ENCODE measurements at places on chromosomes 6 and 20.

DNA sequence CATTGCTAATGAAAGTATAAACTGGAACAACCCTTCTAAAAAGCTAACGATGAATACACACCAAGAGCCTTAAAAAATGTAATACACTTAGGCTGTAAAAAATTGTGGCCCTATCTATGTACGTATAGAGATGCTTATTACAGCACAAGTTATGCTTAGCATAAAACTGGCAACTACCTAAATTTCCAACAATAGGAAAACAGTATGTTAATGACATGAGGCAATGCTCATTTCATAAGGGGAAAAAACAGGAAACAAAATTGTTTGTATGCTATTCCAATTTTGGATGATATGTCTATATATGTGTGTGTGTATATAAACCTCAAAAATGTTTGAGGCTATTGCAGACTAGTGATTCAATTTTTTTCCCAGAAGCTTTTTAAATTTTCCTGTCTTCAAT lies 82.5 kb downstream of the DTNBP1 start:
- no peak for DNase-seq

GRCh38 chr6:158040051-158040803 lies 58.6 kb downstream of the SYNJ2 start:
- no peak for DNase-seq

DNA sequence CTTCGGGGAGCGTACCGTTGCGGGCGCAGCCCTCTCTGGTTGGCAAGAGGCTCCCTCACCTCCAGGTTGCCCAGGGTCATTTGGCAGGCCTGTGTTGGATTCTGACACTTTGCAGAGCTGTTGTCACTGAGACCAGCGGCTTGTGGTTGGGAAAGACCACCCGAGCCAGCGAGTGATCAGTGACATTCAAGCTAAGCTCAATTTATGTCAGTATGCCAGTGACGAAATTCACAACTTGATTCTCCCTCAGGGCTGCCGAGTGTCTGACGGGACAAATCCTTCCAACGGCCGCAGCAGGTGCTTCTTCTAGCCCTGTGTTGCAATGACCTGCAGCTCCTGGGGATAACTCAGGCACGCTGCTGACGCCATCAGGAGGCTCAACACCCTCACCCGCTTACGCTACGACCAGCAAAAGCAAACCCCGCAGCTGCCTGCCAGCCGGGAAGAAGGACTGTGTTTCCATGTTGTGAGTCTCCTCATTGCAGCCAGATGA lies 16.9 kb upstream of the SLC22A2 start:
- DNase-seq: no peak

- DNase-seq: no peak
Measured at GRCh38 chr6:8170245-8170644, 67.9 kb upstream of the EEF1E1 start.

- DNase-seq: no peak
Measured at GRCh38 chr20:644692-645317, 8.2 kb downstream of the SRXN1 start.

- DNase-seq: no peak
Measured at GRCh38 chr20:12211361-12211760, 293.7 kb downstream of the BTBD3 start.

- DNase-seq: peak; percentile 73
Measured at GRCh38 chr6:36985808-36986703, at the start of gene MTCH1. TSS of gene MTCH1 (minus strand) at chr6:36986196. CDS start at chr6:36986173, 23 bp downstream.

DNA sequence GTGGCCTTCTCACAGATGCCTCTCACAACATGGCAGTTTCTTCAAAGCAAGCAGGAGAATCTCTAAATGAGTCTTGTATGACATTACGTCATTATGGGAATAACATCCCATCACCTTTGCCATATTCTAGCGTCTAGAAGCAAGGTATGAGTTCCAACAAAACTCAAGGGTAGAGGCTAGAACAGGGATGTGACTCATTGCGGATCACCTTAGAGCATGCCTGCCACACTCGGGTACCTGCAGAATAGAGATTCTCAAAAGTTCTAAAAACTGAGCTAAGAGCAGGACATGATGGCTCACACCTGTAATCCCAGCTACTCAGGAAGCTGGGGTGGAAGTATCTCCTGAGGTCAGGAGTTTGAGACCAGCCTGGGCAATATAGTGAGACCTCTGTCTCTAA lies 182.8 kb downstream of the SLC16A10 start:
- DNase-seq: no peak

- DNase-seq: no peak
Measured at GRCh38 chr6:73800997-73801396, 105.0 kb downstream of the CD109 start.

DNA sequence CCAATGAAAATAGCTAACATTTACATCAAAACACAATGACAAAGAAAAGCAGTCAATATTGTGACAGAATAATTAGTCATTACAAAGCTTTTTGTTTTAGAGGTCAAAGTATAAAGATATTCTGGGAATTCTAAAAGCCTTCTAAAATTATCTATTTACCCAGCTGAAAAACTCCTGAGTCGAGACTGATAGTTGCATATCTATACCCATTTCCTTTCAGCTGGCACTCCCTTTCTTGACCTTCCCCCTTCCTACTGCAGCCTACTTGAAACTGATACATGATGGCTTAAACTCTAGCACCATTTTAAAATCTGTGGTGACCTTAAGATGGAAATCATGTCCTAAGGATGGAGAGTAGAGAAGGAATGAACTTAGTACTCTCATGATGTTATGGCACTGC lies 38.6 kb downstream of the LMBRD1 start:
- DNase-seq: no peak

- DNase-seq: no peak
Measured at GRCh38 chr6:103838457-103838856, 1021.3 kb downstream of the HACE1 start.

GRCh38 chr20:47789081-47789763 lies 3.9 kb upstream of the SULF2 start:
- DNase-seq: no peak

- DNase-seq: no peak
Measured at GRCh38 chr20:35014537-35014936, 58.9 kb downstream of the MYH7B start.

DNA sequence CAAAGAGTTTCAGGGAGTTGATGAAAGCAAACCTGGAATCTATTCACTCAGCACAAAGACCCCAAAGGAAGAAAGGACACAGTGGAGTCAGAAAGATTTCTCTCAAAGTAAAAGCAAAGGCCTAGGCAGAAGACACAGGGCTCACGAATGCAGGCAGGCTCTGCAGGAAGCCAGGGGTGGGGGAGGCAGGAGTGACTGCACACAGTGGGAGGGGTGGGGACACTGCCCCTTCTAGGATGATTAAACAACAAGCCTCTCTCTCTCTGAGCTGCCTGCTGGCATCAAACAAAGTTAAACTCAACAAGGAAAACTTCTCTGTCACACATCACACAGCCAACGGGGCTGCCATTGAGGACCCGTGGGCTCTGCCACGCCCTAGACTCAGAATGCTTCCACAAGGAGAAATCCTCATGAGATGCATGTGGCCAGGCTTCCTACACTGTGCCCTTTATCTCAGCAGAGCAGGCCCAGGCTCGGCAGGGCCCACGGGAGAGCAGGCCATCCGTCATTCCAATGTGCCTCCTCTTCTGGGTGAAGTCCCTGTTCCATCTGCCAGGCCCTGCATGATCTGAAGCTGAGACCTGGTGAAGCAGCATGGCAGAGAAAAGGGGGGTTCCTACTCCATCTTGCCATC lies 70.1 kb downstream of the RAMACL start:
- no peak for DNase-seq

DNA sequence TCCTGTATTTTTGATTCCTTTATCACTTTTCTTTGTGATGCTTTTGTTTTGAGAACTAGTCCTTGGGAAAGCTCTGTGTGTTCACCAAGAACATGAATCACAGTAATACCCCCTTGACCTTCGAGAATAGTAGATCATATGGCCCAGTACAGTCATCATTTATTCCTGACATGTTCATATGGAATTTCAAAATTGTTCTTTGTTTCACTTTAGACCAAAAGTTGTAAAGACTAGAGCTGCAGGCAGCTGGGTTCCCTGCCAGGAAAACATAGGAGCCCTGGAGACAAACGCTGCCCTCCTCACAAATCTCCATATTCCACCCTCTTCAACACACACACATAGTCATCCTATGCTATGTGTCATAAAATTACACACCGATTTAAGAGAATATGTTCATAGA lies 621.2 kb upstream of the EYS start:
- DNase-seq: no peak
